Vagina (tissue), 2 donors: ENCODE measurements at places on chromosomes 11 and 22. TPM values are rescaled to one million over a fixed set of nuclear protein-coding genes. Genes with fewer than 3 reads are reported as not detected.

PLA2G6 gene
- 35.8 TPM for total RNA-seq

PNPLA2 gene
- total RNA-seq: 103 TPM

SEZ6L gene
- total RNA-seq: 1.2 TPM

OR5F1 gene
- total RNA-seq: not detected

OR51I1 gene
- total RNA-seq: not detected

SESN3 gene
- total RNA-seq: 28.2 TPM

SCUBE1 gene
- total RNA-seq: 6.9 TPM

ME3 gene
- total RNA-seq: 28.5 TPM

ASPHD2 gene
- 2.2 TPM for total RNA-seq

SHANK3 gene
- total RNA-seq: 20.4 TPM
